ENCODE measurements at places on chromosomes 5 and 9.

- no peak for DNase-seq
These were observed 69.7 kb upstream of the APC start for GRCh38 chr5:112668016-112668415.

GRCh38 chr9:32550150-32550561 is 2.0 kb upstream of the SMIM27 start:
- DNase-seq: no peak

GRCh38 chr5:76404223-76405211 is 1.4 kb downstream of the IQGAP2 start:
- peak; percentile 66 for DNase-seq

DNA sequence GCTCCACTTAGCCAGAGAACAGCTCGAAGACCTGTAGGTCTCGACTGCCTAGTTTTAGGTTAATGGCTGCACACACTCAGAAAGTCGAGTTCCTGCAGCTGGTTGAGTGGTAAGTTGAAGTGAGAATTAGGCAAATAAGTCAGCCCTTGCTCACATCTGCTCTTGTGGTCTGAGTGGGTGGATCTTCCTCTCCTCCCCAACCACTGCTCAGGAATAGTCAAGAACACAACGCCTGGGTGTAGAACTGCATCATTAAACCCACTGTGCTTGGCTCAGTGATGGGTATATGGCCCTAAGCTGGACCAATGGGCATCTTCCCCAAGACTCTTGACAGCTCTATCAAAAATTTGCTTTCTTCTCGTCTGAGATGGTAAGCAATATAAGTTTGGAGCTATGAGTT is 20.9 kb upstream of the ADAM19 start:
- peak; percentile 42 for DNase-seq

GRCh38 chr9:21565155-21565554 is 83.0 kb upstream of the IFNE start:
- no peak for DNase-seq

- no peak for DNase-seq
These were observed 28.6 kb upstream of the TNC start for GRCh38 chr9:115146581-115147021.

GRCh38 chr5:158736150-158736870 is 363.4 kb downstream of the EBF1 start:
- DNase-seq: no peak
